ENCODE measurements at places on chromosomes 3 and 15.

GRCh38 chr3:44330444-44330843 lies 8.1 kb upstream of the TCAIM start:
- no peak for DNase-seq

DNA sequence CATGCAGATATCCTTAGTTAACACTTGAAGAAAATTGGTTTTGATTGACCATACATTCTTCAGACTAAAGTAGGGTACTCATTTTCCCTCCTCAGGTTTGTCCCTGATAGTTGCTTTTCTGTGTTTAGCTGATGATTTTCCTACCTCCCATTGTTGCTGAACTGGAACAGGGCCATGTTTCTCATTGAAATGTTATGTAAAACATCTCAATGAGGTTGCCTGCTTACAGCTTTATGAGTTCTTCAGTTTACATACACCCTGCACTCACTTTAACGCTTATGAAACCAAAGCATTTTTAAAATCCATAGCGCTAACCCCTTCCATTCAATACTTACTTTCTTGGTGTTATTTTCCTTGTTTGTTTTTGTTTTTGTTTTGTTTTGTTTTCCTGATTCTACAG lies 61.9 kb downstream of the HMG20A start:
- DNase-seq = peak; percentile 2

DNA sequence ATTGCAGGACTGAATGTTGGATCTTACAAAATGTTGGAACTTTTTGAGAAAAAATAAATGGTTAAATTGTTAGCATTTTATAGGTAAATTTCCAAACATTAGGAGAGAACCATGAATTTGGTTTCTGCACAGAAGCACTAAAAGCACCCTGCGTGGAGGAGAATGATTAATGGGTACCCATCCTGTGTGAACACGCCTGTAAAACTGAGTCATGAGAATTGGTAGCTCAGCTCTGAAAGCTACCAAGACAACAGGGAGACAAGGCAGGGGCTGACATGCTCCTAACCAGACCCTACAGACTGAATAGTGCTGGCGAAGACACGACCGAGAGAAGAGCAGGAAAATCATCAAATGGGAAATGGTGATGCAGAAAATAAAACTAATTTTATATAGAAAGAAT lies 32.4 kb upstream of the MTMR10 start:
- no peak for DNase-seq

DNA sequence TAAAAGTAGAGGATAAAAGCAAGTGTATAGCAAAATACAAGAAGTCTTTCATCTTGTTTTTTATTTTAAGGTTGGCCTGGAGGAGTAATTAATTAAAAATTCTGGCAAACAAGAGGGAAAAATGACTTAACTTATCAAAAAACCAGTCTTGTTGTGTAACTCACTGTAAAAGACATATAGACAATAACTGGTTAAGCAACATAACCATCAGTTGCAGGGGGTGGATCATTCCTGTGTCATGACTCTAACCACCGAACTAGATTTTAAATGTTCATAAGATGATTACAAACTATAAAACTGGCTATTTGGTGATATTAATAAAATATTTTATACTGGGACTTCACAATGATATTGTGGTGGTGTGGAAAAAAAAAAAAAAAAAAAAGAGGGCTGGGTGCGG lies 130.6 kb downstream of the STAG1 start:
- no peak for DNase-seq

- peak; percentile 45 for DNase-seq
Measured at GRCh38 chr3:108486338-108486737, 24.1 kb downstream of the MYH15 start.

DNA sequence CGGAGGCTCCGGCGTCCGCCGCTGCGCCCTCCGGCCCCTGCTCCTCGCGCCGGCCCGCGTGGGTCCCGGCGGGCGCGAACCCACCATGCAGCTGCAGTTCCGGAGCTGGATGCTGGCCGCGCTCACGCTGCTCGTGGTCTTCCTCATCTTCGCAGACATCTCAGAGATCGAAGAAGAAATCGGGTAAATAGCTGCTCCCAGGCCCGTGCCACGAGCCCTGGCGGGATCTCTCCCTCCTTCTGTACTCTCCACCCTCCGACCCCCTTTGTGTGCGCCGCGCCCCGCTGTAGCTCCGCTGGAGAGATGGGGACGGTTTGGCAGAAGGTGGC lies 263 bp downstream of the ST8SIA2 start:
- no peak for DNase-seq

- DNase-seq = no peak
Measured at GRCh38 chr15:27077790-27078189, 106.8 kb downstream of the GABRG3 start.

DNA sequence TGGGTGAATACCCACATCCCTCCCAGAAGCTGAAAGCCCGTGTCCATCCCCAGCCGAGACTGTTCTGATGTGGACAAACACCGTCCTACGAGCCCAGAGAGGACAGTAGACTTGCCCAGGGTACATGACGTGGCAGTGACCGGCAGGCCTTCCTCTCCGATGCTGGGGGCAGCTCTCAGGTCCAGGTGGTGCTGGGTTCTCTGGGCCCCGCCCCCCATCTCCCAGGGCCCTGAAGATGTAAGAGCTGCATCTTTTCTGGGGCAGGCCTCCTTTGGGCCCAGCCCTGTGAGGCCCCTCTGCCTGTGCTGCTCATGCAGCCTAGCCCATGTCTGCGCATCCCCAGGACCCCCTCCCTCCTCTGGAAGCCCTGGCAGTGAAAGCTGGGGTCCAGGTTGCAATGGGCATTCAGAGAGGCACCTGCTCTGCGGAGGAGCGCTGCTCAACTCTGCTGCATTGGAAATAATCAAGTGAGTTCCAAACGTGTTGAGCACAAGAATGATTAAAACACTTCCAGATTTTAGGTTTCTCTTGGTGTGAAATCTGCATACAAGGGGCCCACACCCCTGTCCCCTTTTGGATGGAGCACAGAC lies 71.9 kb downstream of the FBLN2 start:
- DNase-seq = no peak

- no peak for DNase-seq
Measured at GRCh38 chr3:66722675-66723074, 221.9 kb upstream of the LRIG1 start.

DNA sequence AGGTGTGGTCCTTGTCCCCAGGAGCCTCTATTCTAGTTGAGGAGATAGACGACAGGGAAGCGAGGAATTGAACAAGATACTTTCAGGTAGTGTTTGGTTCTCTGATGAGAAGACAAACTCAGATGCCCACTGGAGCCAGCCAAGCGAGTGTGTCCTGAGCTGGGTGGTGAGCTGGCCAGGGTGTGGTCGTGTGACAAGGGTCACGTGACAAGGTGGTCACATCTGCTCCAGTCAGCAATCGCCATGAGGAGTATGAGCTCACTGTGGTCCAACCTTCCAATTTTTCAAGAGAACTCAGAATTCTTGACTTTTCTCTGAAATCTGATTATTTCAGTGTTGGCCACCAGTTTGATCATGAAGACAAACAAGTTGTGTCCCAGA lies 39.5 kb downstream of the SLC6A6 start:
- no peak for DNase-seq

DNA sequence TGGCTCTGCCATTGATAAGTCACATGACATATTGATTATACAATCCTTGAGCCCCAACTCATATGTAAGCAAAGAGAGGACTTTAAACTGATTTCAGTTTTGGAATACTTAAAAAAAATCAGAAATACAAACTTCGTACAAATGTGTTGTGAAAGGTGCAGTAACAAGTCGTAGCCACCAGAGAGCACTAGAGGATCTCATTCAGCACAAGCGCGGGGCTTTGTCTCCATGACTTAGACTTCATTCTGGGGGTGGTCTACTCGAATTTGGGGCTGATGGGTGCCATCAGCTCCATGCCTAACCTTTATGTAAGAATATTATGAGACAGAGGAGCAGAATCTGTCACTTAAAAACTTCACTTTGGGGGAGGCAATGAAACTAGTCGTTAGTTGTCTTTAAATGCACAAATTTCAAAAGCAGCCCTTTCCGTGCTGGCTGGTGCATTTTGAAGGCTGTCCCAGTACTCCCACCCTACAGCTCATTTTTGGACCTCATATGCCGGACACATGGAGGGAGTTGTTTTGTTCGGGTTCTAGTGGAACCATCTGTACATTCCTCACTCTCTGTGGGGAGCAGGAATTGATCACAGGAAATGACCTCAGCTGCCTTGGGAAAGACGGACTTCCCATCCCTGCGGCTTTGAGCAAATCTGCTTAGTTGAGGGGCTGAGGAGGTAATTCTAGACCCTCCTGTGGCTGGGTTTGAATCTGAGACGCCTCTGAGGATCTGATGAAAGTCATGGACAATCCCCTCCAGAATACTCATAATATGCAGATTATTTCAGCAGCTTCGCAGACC lies 27.5 kb upstream of the MASP1 start:
- peak; percentile 57 for DNase-seq

GRCh38 chr3:15451216-15452113 lies 24.1 kb downstream of the EAF1 start:
- no peak for DNase-seq

DNA sequence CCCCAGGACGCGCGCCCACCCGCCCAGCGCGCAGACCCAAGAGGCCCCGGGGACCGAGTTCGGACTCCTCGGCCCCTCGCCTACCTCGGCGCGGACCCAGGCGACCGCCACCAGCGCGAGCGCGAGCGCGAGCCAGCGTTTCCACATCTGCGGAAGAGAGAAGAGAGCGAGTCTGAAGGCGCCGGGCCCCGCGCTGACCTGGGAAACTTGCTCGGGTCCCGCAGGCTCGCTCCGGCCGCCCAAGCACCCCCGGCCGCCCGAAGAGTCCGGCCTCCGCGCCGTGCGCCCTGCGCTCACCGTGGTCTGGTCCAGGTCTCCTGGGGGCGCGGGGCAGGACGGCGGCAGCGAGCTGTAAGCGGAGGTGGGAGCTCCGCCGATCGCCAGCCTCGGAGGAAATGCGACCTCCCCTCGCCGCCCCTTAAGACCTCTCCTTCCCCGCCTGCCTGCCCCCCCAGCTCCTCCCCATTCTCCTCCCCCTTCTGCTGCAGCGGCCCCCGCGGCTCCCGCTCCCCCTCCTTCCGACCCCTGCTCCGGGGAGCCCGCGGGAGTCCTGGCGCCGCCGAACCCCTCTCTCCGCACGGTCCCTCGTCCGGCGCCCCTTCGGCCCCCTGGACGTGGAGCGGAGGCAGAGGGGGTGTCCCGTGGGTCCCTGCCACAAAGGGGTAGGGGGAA lies at the start of gene FSTL1:
Gene FSTL1, minus strand, starts transcription at position 393 of the 672 bp plus-strand sequence. Its CDS starts 246 bp downstream, at position 147.
- DNase-seq = peak; percentile 50

- DNase-seq = peak; percentile 10
Measured at GRCh38 chr3:64345371-64345770, 120.1 kb upstream of the PRICKLE2 start.

- no peak for DNase-seq
Measured at GRCh38 chr3:41943311-41943843, 18.5 kb downstream of the ULK4 start.

GRCh38 chr15:66415360-66415759 lies 28.6 kb downstream of the MAP2K1 start:
- DNase-seq = no peak

GRCh38 chr3:128841926-128842920 lies 37.2 kb upstream of the ACAD9 start:
- no peak for DNase-seq

GRCh38 chr15:99473981-99474906 lies 91.5 kb upstream of the MEF2A start:
- no peak for DNase-seq

- no peak for DNase-seq
Measured at GRCh38 chr3:51668756-51669155, 2.3 kb upstream of the TEX264 start.

DNA sequence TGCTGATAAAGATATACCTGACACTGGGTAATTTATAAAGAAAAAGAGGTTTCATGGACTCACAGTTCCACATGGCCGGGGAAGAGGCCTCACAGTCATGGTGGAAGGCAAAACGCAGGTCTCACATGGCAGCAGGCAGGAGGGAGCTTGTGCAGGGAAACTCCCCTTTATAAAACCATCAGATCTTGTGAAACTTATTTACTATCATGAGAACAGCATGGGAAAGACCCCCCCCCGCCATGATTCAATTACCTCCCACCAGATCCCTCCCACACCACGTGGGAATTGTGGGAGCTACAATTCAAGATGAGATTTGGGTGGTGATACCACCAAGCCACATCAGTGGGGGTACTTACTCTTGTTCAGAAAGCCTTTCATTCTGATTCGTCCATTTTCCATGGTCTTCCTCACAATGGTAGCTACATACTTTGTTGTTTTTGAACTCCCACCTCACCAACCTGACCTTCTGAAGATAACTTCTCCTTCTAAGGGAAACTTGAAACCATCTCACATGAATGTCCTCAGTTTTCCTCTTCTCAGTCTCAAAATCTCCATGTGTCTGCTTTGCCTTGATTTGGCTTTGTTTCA lies 275.6 kb upstream of the PROK2 start:
- no peak for DNase-seq

DNA sequence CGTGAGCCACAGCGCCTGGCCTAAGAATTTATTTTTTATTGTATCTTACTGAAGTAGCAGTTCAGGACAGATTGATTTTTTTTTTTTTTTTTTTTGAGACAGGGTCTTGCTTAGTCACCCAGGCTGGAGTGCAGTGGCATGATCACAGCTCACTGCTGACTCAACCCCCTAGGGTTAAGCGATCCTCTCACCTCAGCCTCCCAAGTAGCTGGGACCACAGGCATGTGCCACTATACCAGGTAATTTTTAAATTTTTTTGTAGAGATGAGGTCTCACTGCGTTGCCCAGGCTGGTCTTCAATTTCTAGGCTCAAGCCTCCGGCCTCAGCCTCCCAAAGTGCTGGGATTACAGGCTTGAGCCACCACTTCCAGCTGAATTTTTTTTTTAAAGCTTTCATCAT lies 99.8 kb upstream of the HERC1 start:
- DNase-seq = no peak

- DNase-seq = no peak
Measured at GRCh38 chr3:139265131-139266016, 78.4 kb upstream of the MRPS22 start.

- no peak for DNase-seq
Measured at GRCh38 chr15:100230784-100231183, 111.0 kb downstream of the ADAMTS17 start.

DNA sequence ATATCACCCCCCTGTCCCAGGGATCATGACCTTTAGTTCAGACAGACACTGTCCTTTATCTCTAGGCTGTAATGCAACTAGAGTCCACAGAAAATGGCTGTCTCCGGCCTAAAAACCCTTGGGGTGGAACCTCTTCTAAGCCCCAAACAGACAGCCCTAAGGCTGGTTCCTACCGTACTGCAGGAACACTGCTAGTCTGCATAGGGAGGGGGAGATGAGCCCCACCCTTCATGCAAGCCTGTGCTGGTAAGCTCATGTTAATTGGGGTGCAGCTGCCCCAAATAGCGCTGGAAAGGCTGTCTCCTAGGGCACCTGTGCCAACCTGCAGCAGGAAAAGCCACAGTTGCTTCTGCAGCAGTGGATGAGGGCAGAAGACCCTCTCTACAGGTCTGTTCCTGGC lies 252.1 kb upstream of the MDFIC2 start:
- no peak for DNase-seq
